ENCODE measurements at places on chromosomes 11 and 22.

DNA sequence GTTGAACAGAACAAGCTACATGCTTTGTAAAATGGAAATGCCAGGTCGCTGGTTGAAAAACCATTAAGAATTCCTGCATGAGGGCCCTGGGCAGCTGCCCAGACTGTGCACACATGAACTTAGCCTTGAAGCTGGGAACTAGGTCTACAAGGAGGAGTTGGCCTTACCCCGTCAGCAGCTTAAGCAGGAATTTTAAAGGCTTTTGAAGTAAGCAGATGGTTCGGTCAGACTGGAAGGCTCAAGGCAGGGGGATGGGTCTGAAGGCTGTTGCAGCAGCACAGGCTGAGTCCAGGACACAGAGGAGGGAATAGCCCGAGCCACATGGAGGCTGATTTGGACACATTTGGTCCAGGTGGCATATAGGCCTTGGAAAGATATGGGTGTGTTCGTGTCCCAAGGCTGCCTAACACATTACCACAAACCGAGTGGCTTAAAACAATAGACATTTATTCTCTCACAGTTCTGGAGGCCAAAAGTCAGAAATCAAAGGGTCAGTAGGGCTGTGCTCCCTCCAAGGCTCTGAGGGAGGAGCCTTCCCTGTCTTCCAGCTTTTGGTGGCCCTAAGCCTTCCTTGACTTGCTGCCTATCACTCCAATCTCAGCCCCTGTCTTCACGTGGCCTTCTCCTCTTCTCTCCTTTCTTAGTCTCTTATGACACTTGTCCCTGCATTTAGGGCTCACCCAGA, 11.6 kb downstream of the LIF start:
- H3K36me3 ChIP-seq: no peaks in the 10 kb centered on the region
- H3K4me3 ChIP-seq: no peak overlapping the region
- peaks cover 25% of the 10 kb centered on the region for H3K4me1 ChIP-seq
- DNase-seq: no peak
- H3K27ac ChIP-seq: no peak overlapping the region

DNA sequence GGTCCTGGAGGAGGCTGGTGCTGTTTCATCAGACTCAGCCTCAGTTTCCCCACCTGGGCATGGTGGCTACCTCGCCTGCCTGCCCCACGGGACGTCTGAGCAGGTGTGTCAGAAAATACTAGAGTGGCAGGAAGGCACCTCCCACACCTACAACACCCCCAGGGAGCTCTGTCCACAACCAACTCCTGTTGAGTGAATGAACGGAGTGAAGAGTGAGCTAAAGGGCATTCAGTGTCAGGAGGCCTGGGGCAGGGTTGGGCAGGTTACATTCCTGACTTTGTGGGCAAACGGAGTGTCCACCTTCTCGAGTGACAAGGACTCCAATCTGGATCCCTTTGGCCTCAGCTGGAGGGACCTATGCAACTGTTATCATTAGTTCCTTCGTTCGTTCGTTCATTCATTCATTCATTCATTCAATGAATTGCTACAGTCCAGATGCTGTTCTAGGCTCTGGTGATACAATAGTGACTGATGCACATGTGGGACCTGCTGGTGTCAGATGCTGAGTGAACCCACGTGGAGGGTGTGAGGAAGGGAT, 195.2 kb downstream of the CTTN start:
- peaks cover 40% of the 10 kb centered on the region for H3K4me1 ChIP-seq
- no peak for DNase-seq
- H3K27ac ChIP-seq: no peak overlapping the region
- H3K36me3 ChIP-seq: peaks cover 3% of the 10 kb centered on the region
- H3K4me3 ChIP-seq: no peak overlapping the region
- H3K27me3 ChIP-seq: no peaks in the 10 kb centered on the region

DNA sequence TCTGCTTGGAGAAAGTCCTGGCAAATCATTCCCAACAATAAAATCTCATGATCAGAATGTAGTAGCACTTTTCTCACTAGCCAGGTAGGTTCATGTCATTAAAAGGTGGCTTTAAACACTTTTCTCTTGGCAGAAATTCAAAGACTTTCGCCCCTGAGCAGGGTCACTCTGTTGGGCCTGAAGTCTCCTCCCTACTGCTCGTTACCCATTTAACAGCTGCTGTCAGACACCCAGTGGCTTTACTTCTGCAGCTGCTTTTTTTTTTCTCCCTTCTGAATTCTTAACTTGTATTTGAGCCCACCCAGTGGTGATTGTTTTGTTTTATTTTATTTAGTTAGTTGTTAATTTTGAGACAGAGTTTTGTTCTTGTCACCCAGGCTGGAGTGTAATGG, 25.0 kb downstream of the ARHGAP8 start:
- H3K4me1 ChIP-seq: peaks cover 8% of the 10 kb centered on the region
- H3K36me3 ChIP-seq: no peaks in the 10 kb centered on the region
- H3K27me3 ChIP-seq: no peaks in the 10 kb centered on the region
- H3K27ac ChIP-seq: no peak overlapping the region
- no peak overlapping the region for H3K4me3 ChIP-seq

- no peak for DNase-seq
- no peak overlapping the region for H3K4me3 ChIP-seq
- peaks cover 16% of the 10 kb centered on the region for H3K4me1 ChIP-seq
- H3K27me3 ChIP-seq: no peaks in the 10 kb centered on the region
These were observed 1.1 kb upstream of the ATP6V1E1 start for GRCh38 chr22:17629641-17630040.

DNA sequence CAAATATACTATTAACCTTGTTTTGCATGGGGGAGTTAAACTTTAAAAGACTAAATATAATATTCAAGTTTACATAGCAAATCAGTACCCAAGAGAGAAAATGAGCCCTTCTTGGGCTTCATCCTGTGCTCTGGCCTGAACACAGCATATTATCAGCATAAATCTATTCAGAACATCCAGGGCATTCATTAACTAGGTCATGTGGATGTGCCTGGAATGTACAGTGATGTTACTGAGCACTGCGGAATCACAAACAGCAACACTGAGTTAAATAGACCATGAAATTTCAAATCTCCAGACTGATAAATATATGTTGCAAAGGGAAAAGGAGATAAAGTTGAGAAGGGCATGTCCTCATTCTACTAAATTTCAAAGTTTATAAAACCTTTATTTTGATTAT, 426.4 kb downstream of the AASDHPPT start:
- H3K4me1 ChIP-seq: no peaks in the 10 kb centered on the region
- no peaks in the 10 kb centered on the region for H3K27me3 ChIP-seq
- no peak overlapping the region for H3K4me3 ChIP-seq
- no peak overlapping the region for H3K27ac ChIP-seq
- DNase-seq: no peak

- no peak for DNase-seq
- no peaks in the 10 kb centered on the region for H3K4me1 ChIP-seq
- no peak overlapping the region for H3K27ac ChIP-seq
These were observed 91.5 kb upstream of the SESN3 start for GRCh38 chr11:95322539-95322938.

DNA sequence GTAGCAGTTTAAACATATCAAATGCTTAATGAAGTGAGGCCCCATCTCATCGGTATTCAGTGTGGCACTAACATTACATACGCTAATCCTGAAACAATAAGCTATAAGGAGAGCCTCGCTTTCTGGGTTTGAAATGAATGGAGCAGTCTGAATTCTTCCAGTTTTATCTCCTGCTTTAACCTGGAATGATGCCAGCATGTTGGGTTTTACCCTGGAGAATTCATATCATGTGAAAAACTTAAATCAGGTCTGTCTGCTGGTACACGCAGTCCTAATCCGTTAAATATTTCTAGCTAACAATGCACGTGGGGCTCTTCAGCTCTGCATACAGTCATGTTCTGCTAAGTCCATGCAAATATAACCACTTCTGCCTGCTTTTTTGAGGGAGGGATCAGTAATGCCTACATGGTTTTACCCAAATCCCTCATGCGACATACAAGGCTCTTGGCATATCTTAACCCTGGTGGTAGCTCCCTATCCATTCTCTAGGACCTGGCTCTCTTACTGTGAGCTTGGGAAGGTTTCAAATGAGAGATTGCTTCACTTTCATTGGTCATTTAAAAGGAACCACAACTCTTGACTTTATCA, 92.7 kb downstream of the COMMD9 start:
- DNase-seq: no peak
- no peak overlapping the region for H3K27ac ChIP-seq
- no peak overlapping the region for H3K4me3 ChIP-seq
- peaks cover 4% of the 10 kb centered on the region for H3K36me3 ChIP-seq
- no peaks in the 10 kb centered on the region for H3K27me3 ChIP-seq

DNA sequence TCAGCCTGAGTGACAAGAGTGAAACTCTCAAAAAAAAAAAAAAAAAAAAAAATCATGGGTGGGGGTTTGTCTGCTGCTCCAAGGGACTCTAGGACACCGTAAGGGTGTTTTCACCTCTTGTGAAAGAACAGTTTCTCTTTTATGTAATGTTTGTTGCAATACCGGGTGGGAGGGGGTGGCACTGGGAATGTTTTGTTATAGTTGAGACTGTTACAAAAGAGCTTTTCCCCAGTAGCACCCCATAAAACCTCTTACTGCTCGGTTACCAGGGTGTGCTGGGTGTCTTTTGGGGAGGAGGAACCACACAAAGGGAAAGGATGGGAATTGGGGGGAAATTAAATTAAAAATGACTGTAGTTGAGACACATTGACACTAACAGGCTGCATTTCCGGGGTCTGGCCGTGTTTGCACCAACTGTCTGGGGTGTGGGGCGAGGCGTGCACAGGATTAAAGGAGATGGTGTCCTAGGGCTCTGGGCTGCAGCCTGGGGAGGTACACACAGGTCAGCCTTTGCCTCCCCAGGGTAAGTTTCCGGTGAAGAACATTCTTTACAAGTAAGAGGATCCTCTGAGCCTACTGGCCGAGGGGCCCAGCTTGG, 1.6 kb downstream of the NFAM1 start:
- no peak overlapping the region for H3K4me3 ChIP-seq
- H3K4me1 ChIP-seq: peaks cover 46% of the 10 kb centered on the region
- H3K27ac ChIP-seq: no peak overlapping the region
- no peaks in the 10 kb centered on the region for H3K36me3 ChIP-seq

DNA sequence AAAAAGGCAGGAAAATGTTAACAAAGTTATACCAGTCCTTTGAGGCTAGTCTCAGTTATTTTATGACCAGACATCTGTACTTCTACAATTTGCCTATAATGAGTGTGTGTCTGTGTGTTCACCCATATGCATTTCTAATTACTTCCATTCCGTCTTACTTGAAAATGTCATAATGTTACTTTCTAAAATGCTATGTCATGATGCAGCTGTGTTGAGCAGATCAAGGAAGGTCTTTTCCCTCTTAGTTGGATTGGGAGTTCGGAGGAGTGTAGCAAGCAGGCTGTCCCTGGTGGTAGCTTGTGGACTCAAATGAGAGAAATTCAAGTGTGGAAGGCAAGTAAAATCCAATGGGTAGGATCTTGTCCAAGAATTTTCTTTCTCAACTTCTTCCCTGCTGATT, 3.0 kb downstream of the SNX19 start:
- H3K4me3 ChIP-seq: no peak overlapping the region
- no peaks in the 10 kb centered on the region for H3K27me3 ChIP-seq
- H3K36me3 ChIP-seq: peaks cover 30% of the 10 kb centered on the region
- no peak for DNase-seq
- H3K4me1 ChIP-seq: peaks cover 15% of the 10 kb centered on the region
